ENCODE measurements at places on chromosomes 16 and 17.

GRCh38 chr17:65556014-65556909 lies 5.2 kb downstream of the AXIN2 start:
- peak; percentile 59 for DNase-seq

DNA sequence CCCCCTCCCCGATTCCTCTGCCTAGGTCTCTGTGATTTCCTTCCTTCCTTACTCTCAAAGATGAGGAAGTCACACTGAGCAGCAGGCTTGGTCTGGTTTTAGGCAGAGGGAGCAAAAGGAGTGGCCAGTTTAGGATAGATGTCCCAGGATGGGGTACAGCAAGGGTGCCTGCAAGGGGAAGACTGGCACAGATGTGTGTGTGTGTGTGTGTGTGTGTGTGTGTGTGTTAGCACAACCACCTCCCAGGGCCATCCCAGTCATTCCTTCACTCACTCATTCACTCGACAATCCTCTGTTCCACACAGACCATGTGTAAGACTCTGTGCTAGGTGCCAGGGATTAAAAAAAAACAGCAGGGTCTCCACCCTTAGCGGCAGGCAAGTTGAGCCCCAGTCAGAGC lies 35.9 kb downstream of the TMEM132E start:
- no peak for DNase-seq

DNA sequence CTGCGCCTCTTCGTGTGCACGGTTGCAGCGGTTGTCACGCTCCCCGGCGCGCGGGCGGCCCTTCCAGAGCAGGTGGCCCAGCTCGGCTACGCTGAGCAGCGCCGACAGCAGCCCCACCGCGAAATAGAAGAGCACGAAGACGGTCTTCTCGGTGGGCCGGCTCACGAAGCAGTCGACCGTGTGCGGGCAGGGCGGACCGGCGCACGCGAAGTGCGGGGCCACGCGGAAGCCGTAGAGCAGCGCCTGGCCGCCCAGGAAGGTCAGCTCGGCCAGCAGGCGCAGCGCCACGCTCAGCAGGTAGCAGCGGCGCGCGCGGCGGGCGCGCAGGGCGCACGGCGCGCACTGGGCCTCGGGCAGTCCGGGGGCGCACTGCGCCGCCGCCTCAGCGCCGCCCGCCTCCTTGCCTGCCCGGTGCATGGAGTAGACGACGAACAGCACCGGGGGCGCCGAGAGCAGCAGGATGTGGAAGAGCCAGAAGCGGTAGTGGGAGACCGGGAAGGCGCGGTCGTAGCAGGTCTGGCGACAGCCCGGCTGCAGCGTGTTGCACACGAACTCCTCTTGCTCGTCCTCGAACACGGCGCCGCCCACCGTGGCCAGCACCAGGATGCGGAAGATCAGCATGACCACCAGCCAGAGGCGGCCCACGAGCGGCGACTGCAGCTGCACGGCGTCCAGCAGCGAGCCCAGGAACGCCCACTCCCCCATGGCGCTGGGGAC lies 1.3 kb downstream of the GJD3 start:
- DNase-seq = peak; percentile 21

GRCh38 chr16:66315210-66315825 lies 51.2 kb upstream of the CDH5 start:
- peak; percentile 88 for DNase-seq
